NT2/D1 (cell line): ENCODE measurements at places on chromosomes 1 and 21.

DNA sequence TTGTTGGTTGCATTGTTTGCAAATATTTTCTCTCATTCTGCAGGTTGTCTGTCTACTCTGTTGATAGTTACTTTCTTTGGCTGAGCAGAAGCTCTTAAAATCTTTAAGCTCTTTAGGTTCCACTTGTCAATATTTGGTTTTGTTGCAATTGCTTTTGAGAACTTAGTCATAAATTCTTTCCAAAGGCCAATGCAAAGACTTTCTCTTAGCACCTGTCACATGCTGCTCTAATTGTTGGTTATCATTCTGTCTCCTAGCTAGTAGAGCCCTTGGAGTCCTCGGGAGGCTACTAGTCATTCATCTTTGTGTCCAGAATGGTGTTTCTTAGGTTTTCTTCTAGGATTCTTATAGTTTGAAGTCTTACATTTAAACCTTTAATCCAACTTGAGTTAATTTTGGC is 312.7 kb upstream of the PROX1 start:
- DNase-seq, result no peak

DNA sequence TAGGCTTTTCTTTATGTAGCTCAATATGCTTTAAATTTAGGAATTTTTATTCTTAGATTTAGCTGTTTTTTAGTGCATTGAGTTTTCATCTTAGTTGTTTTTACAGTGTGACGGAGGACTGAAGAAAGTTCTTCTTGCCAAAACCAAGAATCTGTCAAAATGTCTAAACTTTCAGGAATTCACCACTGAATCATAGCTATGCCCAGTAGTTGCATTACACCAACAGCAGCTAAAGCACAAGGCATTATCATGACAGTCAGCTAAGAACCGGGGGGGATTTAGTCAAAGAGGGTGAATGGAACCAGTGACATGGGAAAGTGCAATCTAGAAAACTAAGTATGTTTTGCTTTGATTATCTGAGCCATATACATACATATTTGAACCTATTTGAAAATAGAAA is 6.5 kb upstream of the C1orf146 start:
- no peak for DNase-seq

GRCh38 chr1:233230011-233230410 is 65.5 kb downstream of the PCNX2 start:
- DNase-seq, result no peak

DNA sequence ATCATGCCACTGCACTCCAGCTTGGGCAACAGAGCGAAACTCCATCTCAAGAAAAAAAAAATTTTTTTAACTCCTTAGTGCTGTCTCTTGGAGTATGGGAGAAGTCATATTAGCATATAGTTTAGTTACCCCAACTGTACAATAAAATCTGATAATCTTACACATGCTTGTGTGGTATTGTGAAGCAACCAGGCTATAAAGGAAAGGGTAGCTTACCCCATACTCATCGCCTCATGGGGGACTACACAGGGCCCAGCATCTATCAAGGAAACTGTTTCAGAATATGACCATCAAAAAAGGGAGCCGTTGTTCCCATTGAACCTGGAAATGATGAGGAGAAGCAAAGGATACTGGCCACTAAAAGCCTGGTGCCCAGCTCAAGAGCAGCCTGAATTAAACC is 3.0 kb upstream of the TRAF3IP3 start:
- no peak for DNase-seq

- DNase-seq, result no peak
Observed at GRCh38 chr1:173861731-173862145, 6.1 kb downstream of the GAS5 start.

DNA sequence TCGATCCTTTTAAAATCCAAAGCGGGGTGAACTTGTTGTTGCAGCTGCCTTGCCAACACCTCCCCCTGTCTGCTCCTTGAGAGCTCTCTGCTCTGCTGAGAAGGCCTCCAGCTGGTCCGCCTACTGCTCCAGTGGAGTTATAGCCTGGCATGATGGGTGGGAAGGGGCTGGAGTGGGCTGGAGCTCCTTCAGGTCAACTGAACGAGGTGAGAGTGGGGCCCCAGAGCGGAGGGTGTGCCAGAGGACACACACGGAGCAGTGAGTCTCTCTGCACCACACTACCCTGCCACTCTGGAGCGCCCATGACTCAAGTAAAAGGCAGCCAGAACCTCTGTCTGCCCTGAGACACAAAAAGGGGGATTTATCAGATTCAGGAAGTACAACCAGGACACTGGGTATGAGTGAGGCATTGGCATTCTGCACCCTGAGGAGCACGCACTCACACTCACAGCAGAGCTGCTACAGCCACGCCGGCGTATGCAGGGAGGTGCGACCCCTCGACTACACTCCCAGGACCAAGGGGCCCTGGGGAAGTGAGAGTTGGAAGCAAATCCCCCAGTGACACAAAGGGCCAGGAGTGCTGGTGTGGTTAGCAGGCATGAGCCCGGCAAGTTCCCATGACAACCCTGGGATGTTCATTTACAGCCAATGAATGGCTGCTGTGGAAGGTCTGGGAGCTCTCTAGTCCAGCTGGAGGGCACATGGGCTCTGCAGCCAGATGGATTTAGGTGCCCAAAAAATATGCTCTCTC is 28.0 kb upstream of the EVA1B start:
- DNase-seq, result no peak

GRCh38 chr1:70503358-70503757 is 92.3 kb downstream of the CTH start:
- no peak for DNase-seq

- DNase-seq, result peak; percentile 52
Observed at GRCh38 chr1:159854116-159854692, 8.3 kb downstream of the VSIG8 start.

- no peak for DNase-seq
Observed at GRCh38 chr1:242691610-242691945, 167.1 kb upstream of the PLD5 start.
